ENCODE measurements at places on chromosomes 4 and X.

DNA sequence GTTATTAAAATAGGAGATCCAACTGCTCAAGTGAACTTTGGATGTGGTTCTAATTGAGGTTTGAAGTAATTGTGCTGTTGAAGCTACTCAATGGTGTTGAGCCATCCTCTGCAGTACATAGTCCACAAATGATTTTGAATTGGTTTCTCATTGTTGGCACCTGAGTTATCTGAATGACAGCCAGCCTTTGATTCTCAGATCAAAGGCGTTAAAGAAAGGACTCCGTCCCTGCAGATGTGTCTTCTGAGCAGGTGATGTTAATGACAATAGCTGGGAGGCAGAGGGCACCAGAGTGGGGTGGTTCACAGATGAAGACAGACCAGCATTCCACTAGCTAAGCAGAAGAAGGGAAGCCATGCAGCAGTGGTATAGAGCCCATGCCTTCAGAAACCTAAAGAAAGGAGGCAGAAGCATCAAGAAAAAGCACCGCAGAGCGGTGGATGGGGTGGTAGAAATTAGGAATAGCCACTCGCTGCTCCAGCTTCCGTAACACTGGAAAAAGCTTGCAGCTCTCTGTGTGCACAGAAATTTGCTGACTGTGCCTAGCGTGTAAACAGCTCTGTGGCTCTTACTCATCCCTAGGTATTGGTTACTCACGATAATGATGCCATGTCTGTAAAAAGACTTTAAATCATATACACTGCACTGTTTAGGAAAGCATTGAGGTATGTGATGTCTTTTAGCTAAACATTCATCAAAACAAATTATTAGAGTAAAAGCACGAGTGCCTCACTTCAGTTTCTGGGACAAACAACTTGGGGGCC lies 79.2 kb upstream of the CLCN4 start:
- DNase-seq = no peak

DNA sequence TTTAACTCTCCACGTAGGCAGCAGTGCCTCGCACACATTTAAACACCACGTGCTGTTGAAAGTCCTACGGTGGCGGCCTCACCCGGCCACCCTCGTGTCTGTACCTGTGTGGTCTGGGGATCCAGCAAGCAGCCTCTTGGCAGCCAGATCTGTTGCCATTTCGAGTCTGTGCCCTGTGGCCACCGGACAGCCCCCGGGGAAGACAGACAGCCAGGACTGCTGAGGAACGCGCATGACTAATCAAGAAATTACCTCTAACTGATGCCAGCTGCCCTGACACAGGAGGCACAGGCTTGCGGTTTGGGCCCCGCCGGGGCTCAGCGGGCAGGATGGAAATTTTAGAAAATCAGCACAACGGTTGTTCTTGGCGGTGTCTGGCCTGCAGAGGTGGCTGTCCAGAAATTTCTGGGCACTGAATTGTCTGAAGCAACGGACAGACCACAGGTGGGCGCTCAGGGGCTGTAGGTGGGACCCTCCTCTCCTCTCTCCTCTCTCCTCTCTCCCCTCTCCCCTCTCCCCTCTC lies 15.6 kb upstream of the ASMTL start:
- no peak for DNase-seq

DNA sequence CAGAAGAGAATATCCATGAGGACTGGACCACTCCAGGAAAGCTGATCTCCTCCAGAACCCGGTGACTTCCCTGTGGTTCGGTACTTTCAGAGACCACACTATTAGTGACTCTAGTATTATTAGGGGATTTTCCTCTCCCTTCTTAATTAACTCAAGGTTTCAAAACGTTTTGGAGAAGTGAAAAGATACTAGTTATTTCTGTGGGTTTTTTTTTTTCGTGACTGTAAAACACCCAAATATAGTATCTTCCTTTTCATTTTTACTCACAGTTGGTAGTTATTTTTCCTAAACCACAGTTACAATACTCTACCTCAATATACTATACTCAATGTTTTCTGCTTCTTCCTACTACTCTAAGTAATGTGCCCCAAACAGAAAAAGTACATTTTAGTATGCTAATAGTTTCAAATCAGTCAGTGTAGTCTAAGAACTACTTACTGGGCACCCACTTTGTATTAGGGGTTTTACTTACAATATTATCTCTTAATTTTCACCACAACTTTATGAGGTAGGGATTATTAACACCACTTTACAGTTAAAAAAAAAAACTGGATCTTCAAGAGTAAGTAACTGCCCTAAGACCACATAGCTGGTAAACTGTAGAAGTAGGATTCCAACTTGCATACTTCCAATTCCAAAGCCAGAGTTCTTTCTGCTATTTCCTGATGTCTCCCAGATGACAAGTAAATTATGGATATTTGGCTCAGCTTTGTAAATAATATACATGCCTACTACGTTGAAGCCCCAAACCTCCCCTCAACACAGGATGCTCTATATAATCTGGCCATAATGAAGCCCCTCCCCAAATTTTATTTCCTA lies 45.0 kb downstream of the SLC9A7 start:
- DNase-seq = no peak

GRCh38 chrX:108070891-108071290 lies 20.5 kb downstream of the PSMD10 start:
- DNase-seq = no peak

- no peak for DNase-seq
Measured at GRCh38 chr4:37873386-37873785, 17.5 kb upstream of the TBC1D1 start.

GRCh38 chrX:40065296-40066046 lies 32.3 kb downstream of the BCOR start:
- no peak for DNase-seq

- DNase-seq = no peak
Measured at GRCh38 chrX:78754917-78755316, 7.4 kb downstream of the LPAR4 start.

- peak; percentile 44 for DNase-seq
Measured at GRCh38 chr4:87973283-87974169, 2.0 kb upstream of the SPP1 start.

- DNase-seq = peak; percentile 39
Measured at GRCh38 chr4:170259631-170260153, 169.9 kb upstream of the AADAT start.

- DNase-seq = no peak
Measured at GRCh38 chr4:74018116-74018515, 19.6 kb upstream of the CXCL5 start.

GRCh38 chr4:915041-915474 lies 17.1 kb downstream of the GAK start:
- DNase-seq = no peak

DNA sequence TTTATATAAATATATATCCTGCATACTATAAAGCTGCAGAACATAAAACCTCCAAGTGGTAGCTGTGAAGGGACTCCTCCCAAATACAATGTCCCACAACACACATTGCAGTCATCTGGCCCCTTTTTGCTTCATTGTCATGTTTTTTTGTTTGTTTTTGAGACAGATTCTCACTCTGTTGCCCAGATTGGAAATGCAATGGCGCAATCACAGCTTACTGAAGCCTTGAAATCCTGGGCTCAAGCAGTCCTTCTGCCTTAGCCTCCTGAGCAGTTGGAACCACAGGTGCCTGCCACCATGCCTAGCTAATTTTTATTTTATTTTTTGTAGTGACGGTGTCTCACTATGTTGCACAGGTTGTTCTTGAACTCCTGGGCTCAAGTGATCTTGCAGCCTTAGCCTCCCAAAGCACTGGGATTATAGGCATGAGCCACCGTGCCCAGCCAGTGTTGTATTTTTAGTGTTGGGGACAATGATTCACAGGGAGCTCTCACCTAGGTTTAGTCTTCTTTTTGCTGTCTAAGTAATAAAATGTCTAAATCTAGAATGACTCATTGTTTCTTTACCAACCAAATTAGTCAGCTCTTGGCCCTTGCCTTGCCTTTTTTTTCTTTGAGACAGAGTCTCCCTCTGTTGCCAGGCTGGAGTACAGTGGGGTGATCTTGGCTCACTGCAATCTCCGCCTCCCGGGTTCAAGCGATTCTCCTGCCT lies 24.0 kb upstream of the XIAP start:
- DNase-seq = no peak

DNA sequence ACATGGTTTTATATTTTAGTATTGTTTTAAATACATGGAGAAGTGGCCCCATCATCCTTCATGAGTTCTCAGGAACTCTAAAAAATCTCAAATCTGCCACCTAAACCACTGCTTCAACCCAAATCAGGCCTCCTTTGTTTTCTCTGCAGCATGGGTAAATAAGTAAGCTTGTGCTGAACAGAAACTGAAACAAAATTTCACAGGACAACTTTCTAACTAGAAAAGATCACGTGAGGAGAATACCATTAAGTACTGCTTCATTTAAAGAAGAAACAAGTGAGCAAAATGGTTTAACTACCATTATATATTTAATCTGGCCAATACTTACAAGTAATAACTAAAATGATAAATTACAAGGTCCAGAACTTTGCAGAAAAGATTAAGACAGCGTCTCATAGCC lies 2.5 kb downstream of the ARAP2 start:
- no peak for DNase-seq

DNA sequence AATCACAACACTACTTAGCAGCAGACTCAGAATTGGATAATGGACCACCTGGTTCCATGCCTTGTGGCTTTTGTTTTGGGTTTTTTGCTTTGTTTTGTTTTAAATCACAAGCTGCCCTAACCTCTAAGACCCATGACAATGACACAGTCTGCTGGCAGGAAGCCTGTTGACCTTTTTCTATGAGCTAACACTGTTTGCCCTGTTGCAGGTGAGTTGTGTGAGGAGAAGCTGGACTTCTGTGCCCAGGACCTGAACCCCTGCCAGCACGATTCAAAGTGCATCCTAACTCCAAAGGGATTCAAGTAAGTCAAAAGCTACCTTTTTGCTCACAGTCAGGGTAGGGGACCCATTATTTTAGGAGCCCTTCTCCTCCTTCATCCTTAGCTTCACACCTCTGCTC lies 110.8 kb upstream of the PACRGL start:
- DNase-seq = no peak

DNA sequence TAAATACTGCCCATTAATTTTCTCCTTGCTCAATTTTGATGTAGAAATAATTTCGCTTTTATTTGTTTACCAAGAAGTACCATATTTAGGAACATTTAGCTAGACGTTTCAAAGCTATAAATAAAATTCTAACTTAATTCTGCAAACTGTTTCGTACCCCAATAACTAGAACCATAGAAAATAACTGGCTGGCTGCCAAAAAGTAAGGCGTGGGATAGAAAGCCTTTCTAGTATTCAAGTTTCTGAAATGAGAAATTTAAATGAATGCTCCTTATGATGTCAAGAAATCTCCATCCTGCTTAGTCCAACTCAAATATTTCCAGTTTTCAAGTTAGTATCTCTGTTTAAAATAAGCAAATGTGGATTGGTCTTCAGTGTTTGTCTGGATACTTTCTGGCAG lies 167.4 kb downstream of the FBXO8 start:
- no peak for DNase-seq

DNA sequence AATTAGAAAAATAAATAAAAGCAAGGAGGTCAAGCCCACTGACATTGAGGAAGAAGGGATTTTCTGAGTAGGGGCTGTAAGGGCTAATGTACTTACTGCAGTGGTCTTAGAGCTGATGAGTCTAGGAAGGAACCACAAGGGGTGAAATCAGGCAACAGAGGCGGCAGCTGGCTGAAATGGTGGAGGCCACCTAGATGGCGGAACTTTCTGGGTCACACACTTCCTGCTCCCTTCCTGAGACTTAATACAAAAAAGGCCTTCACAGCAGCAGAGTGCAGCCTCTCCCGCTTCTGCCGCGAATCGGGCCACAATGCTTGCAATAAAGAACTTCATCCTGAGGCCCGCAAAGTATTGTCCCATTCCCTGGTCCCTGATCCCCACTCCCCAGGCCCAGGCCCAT lies 15.4 kb downstream of the SNX12 start:
- no peak for DNase-seq

DNA sequence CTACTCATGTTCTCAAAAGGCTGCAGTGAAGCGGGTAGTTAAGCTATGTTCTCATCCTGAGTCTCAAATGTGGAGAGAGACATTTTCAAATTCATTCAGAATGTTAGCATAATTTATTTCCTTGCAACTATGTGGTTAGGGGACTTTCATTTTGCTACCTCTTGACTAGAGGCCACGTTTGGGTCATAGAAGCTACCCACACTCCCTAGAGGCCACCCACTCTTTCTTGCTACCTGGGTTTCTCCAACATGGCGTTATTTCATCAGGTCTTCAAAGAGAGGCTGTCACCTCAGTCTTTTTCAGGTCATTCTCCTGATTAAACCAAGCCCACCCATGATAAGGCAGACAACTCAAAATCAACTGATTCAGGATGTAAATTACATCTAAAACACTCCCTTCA lies 34.3 kb upstream of the NLGN4X start:
- DNase-seq = no peak

DNA sequence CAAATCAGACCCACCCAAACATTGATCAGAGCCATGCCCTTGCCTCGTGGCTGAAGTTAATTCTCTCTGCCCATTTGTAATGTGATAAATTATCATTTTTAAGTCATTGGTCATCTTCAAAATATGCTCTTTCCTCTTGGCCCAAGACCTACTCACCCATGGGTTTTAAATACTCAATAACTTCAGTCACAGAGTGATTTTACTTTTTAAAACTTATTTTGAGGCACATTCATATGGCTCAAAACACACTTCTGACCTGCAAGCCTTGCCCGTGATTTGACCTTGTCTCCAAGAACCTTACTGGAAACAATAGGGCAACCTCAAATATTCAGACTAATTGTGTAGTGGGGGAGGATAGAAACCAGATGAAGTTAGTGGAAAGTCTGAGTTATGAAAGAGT lies 176.2 kb upstream of the LNX1 start:
- no peak for DNase-seq

DNA sequence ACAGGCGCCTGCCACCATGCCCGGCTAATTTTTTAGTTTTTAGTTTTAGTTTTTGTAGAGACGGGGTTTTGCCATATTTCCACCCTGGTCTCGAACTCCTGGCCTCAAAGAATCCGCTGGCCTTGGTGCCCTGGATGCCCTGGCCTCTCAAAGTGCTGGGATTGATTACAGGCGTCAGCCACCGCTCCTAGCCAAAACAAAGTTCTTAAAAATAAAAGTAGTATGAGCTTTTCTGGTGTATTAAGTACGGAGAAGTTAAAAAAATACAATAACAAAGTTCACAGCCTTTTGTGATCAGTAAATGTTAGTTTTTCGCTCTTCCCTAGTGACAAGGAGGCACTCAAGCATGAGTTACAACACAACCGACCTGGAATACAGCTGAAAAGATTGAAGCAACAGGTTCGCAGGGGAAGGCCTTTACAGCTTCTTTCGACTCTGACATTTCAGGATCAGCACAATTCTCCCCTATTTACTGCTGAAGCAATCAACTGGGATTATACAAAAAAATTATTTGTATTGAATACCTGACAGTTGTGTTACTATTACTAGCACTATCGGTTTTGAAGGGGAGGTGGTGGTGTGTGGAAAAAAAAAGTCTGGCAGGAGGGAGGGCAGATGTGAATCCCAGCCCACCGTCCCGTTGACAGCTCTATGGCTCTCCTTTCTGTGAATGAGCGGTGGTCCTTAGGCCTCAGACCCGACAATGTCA lies 893 bp upstream of the METAP1 start:
- DNase-seq = no peak

- no peak for DNase-seq
Measured at GRCh38 chr4:123346951-123347350, 49.6 kb upstream of the SPRY1 start.

GRCh38 chrX:74343343-74344279 lies 39.6 kb downstream of the ZCCHC13 start:
- peak; percentile 53 for DNase-seq

- no peak for DNase-seq
Measured at GRCh38 chr4:36439556-36439955, 158.1 kb downstream of the DTHD1 start.

GRCh38 chrX:19370061-19370460 lies 26.3 kb downstream of the PDHA1 start:
- DNase-seq = no peak

- DNase-seq = no peak
Measured at GRCh38 chr4:156247470-156247869, 293.8 kb upstream of the CTSO start.
